Fibroblast of lung (primary cell): ENCODE measurements at places on chromosomes 16 and 17.
A peak's percentile ranks its signal among the peaks of the same experiment; 100 is the strongest.

DNA sequence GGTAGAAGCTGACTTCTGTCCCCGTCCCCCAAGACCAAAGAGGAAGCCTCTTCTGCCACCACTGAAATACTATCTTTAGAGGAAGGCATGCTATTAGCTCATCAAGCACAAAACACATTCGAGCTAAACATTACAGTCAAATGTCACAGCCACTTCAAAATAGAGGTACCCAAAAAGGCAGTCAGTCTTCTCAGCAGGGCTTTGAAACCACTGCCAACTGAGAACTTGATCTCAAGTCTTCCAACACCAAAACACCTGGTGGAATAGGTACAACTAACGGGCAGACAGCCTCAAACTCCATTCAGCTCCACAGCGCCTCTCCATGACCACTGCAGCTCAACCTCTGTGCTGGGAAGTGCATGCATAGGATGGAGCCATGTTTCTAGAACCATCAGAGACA, 36.0 kb downstream of the ZFHX3 start:
- DNase-seq = no peak

DNA sequence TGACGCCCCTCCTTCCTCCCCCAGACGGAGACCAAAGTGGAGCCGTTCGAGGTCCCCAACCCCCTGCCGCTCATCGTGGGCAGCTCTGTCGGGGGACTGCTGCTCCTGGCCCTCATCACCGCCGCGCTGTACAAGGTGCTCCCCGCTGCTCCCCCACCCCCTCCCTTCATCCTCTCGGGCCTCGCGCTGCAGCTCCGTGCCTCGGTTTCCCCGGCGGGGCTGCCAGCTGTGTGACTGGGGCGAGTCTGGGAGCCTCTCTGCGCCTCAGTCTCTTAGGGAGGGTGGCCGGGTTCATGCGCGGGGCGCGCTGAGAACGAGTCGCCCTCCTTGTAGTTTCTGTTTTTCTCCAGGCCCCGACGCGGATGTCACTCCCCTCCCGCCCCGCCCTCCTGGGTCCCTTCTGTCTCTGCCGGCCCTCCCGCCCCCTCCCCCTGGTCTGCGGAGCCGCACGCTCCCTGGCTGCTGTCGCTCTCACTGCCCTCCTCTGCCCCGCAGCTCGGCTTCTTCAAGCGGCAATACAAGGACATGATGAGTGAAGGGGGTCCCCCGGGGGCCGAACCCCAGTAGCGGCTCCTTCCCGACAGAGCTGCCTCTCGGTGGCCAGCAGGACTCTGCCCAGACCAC, 23.7 kb upstream of the ITGAX start:
- DNase-seq = no peak

- peak; percentile 78 for DNase-seq
These were observed 90.1 kb downstream of the XYLT1 start for GRCh38 chr16:17380613-17381012.

DNA sequence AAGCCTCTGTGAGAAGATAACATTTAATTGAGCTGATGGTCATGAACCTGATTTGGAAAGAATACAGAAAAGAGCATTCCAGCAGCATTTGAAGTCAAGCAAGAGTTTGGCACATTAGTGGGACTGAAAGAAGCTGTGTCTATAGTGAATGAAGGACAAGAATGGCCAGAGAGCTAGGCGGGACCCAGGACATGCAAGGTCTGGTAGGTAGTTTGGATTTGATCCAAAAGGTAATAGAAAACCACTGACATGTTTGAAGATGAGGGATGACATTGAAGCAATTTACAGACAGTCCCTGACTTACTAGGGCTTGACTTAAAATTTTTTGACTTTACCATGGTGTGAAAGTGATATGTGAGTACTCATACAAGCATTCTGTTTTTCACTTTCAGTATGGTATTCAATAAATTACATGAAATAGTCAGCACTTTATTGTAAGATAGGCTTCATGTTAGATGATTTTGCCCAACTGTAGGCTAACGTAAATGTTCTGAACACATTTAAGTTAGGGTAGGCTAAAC, 7.6 kb downstream of the CYB5B start:
- no peak for DNase-seq

DNA sequence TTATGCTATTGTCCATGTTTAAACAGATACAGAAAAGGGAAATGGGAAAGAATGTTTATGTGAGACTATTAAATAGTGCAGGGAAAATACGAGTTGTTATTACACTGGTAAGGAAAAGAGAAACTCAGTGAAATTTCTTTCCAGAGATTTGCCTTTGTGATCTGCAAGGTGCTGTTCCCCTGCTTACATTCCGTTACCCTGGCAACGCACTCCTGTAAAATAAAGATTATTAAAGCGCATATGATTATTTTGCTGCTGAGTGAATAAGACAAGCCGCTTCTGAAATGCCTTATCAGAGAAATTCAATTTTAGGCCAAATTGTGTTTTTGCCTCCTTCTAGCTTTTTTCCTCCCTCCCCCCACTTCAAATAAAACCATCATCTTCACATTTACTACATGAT, 328.6 kb upstream of the PMFBP1 start:
- no peak for DNase-seq

DNA sequence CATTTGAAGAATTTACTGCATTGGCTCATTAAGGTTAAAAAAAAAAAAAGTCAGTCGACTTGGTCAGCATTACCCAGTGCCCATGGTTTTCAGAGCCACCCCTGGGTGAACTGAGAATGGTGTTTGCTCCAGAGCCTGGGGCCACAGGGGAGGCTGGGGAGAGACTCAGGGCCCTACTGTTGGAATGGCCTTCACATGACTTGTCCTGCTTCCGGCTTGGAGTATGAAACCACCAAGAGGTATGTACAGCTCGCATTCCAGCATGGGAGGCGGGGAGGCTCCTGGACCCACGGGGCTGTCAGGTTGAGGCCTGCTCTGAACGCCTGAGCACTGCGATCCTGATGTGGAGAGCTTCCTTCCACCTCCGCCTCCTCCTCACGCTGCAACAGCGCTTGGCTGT, 36.8 kb downstream of the MSI2 start:
- DNase-seq = no peak

GRCh38 chr16:66891360-66891759, 11.0 kb downstream of the PDP2 start:
- DNase-seq = no peak

- no peak for DNase-seq
These were observed 3.6 kb downstream of the SOX9 start for GRCh38 chr17:72124438-72124775.

- no peak for DNase-seq
These were observed 6.6 kb upstream of the LIMD2 start for GRCh38 chr17:63706336-63707082.

GRCh38 chr16:56610017-56610608, 1.7 kb downstream of the MT2A start:
- peak; percentile 90 for DNase-seq

GRCh38 chr16:1916640-1916990, 1.6 kb downstream of the HS3ST6 start:
- DNase-seq = no peak

DNA sequence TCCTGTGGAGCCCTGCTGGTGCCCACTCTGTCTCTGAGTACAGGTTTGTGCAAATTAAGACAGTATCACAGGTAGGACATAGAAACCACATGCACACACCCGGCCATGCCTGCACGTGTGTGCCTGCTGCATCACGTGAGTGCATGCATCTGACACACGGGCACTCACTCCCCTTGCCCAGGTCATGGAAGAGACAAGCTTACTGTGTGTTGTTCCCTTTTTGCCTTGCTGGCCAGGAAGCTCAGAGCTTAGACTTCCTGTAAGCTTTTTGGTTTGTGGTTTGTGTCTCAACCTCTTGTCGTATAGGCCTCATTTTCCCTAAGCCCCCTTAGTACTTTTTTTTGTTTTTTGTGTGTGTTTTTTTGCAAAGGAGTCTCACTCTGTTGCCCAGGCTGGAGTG, 25.0 kb downstream of the ZNF469 start:
- DNase-seq = no peak

- no peak for DNase-seq
These were observed 172.0 kb downstream of the CDK5R1 start for GRCh38 chr17:32658470-32659418.

- DNase-seq = no peak
These were observed 106.4 kb downstream of the YPEL2 start for GRCh38 chr17:59437791-59438281.

- peak; percentile 26 for DNase-seq
These were observed 79.6 kb upstream of the TEKT1 start for GRCh38 chr17:6910987-6911603.

GRCh38 chr17:1787301-1787902, 25.5 kb downstream of the SERPINF1 start:
- peak; percentile 93 for DNase-seq

DNA sequence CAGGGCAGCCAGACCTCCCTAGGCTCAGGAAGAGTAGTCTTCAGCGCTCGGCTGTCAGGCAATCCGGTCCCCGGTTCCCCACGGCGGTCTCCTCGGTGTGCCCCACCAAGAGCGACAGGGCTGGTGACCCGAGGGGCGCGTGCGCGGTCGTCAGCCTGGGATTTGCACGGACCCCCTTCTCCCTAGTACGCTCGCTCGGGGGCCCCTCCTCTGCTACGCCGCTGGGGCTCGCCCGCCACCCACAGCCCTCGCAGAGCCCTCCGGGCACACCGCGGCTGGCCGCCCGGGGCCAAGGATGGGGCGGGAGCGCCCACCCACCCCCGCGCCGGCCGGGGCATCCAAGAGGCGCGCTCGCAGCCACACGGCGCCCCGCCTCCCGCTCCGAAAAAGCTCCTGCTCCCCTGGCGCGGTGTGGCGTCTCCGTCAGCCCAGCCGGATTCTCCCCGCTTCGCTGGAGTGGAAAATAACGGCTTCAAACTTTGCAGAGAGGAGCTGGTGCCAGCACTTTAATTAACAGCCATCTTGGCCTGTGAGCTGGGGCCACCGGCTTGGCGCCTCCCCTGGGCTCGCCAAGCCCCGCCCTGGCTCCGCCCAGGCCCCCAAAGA, 2.1 kb upstream of the C1QL1 start:
- peak; percentile 31 for DNase-seq

DNA sequence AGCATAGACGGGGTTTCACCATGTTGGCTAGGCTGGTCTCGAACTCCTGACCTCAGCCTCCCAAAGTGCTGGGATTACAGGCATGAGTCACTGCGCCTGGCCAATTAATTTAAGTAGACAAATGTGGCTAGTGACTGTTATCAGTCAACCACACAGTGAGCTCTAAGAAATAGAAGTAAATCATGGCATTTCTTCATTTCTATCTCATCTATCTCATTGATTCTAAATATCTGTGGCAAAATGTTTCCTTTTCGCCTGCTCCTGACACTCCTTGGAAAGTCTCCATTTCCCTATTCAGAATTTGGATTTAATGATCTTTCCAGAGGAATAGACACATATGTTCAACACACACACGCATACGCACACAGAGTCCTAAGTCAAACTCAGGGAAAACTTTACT, 81.3 kb downstream of the HIC1 start:
- peak; percentile 17 for DNase-seq

DNA sequence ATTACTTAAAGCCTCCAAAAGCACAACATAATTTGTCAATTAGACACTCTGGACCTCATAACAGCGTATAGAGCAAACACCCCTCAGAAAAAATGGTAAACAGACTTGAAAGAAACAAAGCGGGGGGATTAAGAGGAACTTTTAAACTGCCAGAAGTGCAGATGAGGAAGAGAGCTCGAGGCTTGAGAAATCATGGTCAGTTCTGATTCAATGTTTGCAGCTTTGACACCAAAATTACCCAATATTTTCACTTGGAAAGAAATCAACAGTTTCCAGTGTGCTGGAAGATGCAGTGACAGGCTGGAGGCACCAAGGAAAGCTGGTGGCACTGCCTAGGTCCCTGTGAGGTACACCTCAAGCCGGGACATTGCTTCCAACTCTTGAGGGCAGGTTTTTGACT, 180.9 kb upstream of the TOX3 start:
- no peak for DNase-seq

DNA sequence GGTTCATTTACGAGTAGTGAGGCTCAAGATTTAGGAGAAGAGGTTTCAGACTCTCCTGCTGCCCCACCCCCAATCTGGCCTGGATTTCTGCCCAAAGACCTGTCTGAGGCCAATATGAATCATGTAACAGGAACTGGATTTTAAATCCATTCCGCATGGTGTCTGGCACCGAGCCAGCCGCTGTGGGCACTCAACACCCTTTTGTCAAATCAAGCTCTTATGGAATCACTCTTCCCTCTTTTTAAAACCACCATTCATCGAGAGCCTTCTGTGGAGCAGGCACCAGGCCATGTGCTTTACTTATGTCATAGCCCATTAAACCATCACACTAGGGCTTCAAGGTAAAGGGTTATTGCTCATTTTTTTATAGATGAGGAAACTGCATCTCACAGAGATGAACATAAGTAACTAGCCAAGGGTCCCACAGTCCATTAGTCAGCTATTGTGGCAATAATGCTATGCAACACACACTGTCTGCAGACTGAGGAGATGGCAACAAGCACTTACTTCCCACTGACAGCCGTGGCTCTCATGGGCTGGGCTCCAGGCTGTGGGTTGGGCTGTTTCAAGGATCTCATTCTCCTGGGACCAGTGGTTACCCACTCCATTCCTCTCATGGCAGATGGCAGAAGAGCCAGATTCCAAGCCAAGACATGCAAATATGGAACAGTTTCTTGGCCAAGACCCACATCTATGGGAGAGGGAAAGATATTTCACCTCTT, 93.6 kb downstream of the WSCD1 start:
- DNase-seq = peak; percentile 35

- no peak for DNase-seq
These were observed 5.6 kb downstream of the CD300LG start for GRCh38 chr17:43852571-43852970.

DNA sequence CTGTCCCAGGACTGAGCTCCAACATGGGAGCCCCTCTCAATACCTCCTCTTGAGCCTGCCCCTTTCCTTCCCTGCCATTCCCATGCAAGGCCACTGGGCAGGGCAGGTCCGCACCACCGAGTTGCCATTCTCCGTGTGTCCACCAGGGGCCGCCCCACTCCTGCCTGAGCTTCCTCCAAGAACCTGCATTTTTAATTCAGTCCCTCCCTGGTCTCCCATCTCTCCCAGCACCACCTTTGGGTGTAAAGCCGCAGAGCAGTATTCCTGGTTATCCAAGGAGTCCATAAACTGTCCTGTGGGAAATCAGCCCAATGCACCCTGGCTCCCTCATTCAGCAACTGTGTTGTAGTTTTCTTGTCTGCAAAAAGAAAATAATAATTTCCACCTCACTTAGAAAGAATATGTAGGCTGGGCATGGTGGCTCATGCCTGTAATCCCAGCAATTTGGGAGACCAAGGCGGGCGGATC, 15.9 kb upstream of the ANKRD40CL start:
- DNase-seq = peak; percentile 85

DNA sequence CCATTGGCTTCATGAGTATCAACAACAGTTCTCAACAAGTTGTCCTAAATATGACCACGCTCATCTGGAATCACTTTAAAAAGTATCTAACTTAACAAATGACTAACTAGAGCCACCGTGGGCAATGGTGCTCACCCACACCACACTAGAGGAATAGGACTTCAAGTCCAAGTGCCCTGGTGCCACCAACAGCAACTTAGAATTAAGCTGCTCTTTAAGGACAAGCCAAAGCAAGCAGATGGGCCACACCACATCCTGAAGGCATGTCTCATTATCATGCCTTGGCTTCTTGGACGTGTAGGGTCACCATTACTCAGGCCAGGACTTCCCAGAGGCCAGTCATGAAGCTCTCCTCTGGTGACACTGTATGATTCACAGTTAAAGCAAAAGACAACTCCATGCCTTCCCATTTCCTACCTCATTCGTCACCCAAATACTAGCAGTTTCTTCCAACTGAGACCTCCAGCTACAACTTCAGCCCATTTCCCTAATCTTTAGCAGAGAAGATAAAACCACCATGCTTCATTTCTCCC, 9.4 kb upstream of the SLC6A4 start:
- peak; percentile 71 for DNase-seq

- DNase-seq = no peak
These were observed at the start of gene ZNF319 for GRCh38 chr16:57999971-58000705. Gene ZNF319 (minus strand): TSS chr16:58000672. CDS start chr16:57998265, 2,407 bp downstream.
